ENCODE measurements at places on chromosomes 5 and 9. TPM values are rescaled to one million over a fixed set of nuclear protein-coding genes. Genes with fewer than 3 reads are reported as not detected.

GRCh38 chr9:125750627-125751011 lies 3.4 kb downstream of the PBX3 start:
- DNase-seq: no peak

GRCh38 chr5:14917719-14918118 lies 46.1 kb upstream of the ANKH start:
- no peak for DNase-seq

DNA sequence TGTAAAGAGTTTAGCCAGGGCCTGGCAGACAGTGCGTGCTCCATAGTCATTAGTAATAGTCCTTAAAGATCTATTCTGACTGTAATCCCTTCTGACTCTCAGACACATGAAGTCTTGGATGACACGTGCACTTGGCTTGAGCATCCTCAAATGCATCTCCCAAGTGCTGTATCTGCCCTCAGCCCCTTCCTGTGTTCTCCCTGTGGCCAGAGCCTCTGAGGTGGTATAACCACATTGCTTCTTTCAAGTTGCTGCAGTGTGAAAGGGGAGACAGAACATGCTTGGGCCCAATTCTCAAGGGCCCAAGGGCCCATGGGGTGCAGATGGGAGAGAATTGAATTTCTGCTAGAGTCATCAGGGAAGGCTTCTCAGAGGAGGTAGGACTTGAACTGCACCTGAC lies 30.1 kb upstream of the HAND1 start:
- DNase-seq: no peak

DNA sequence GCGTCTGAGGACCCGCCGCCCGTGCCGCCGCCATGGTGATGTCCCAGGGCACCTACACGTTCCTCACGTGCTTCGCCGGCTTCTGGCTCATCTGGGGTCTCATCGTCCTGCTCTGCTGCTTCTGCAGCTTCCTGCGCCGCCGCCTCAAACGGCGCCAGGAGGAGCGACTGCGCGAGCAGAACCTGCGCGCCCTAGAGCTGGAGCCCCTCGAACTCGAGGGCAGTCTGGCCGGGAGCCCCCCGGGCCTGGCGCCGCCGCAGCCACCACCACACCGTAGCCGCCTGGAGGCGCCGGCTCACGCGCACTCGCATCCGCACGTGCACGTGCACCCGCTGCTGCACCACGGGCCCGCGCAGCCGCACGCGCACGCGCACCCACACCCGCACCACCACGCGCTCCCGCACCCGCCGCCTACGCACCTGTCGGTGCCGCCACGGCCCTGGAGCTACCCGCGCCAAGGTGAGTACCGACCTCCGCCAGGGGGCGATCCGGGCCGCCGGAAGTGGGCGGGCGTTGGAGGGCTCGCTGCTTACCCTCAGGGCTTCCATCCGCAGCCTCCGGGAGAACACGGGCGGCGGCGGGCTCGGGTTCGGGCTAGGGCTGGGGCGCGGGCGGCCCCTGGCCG lies 8.5 kb downstream of the PRR7 start:
- DNase-seq: peak; percentile 77

Gene PITX1
- total RNA-seq: 0.11 TPM

Gene MARCHF3
- total RNA-seq: 12.8 TPM

GRCh38 chr5:90709323-90710155 lies 150.9 kb downstream of the ADGRV1 start:
- DNase-seq: peak; percentile 15

Gene C1QTNF2
- total RNA-seq: 0.74 TPM

Gene PCDHGB3
- 8.6 TPM for total RNA-seq

Gene TSSK1B
- not detected for total RNA-seq

DNA sequence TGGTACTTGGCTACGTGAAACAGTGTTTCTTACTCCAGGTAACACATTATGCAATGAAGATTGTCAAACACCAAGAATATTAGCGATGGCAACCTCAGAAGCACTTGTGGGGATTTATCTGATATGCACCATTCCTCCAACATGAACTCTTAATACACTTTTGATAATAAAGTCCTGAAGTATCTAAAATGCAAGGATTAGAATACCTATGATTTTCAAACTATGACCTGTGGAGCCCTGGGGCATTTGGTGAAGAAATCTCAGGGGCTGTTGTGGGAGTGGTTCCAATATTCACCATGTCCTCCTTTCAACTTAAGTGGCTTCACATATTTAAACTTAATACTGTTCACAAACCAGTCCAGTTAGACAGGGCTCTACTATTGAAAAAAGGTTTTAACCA lies 214.6 kb upstream of the POU5F2 start:
- DNase-seq: no peak

DNA sequence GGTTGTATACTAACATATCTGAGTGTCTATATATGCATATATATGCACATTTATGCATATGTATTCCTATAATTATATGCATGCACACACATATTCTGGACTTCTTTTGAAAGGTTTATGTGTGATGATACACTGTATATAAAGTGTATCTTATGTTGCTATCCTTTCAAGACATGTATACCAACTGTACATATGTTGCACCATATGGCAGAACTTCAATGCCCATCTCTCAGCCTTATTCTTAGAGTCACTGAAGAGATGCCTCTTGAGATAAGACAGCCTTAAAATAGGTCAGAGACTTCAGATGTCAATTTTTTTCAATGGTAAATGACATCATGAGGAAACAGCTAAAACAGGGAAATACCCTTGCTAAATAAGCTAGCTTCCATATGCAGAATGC lies 461.4 kb downstream of the SPATA31D1 start:
- DNase-seq: no peak

GRCh38 chr9:89759572-89759971 lies 154.8 kb downstream of the GADD45G start:
- no peak for DNase-seq

Gene ADRA1B
- total RNA-seq: 5.5 TPM

DNA sequence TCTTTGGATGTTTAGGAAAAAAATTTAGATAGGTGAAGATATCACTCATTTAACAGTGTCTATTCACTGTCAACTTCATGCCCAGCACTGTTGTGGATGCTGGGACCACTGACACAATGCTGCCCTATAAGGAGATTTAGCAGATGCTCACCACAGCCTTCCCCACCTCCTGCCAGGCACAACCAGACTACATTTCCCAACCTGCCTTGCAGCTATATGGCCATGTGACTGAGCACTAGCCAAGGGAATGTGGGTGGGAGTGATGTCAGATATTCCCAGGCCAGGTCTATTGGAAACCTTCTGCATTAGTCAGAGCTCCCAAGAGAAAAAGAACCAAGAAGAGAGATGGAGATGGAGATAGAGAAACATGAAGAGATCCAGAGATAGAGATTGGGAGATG lies 302.6 kb upstream of the TAS2R1 start:
- DNase-seq: no peak

GRCh38 chr5:114361724-114362196 lies at the start of gene KCNN2:
KCNN2 (plus strand) TSS chr5:114362070; CDS start chr5:114362140, 70 bp downstream.
- peak; percentile 71 for DNase-seq

Gene IFNA2
- not detected for total RNA-seq

DNA sequence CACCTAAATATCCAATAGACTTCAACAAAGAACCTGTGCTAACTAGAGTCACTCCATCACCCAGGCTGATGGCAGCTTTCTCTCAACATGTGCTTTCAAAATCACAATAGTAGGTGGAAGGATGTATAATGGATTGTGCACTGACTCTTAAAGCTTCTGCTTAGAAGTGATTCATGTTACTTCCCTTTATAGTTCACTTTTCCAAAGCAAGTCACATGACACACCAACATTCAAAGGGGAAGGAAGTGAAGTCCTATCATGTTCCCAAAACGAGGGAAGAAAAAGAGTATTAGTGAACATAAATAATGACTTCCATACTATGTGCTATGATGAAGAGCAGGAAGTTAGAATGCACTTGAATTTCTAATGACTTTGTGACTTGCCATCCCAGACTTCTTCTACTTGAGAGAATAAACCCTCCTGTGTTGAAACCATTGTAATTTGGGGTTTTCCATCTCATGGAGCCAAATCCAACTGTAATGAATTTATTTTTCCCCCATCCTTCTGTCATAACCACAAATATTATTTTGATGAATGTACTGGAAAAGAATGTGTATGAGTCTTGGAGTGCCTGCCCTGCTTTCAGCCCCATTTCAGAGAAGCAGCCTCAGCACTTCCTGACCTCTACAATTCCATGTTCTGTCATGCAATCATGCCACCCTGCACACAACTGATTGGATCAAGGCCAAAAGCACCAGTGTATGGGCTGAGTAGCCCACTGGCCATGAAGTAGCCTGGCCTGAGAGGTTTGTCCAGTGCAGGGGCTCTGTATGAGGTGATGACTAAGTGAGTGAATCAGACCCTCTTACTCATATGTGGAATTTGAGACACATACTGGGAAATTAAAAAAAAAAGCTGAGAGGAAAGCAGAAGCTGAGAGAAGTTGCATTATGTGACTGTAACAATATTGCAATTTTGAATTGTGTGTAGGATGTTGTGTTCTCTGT lies 525.9 kb upstream of the CLINT1 start:
- DNase-seq: no peak

- DNase-seq: no peak
These were observed 157.1 kb upstream of the CDH6 start for GRCh38 chr5:31036411-31036810.

Gene SLIT3
- 31.6 TPM for total RNA-seq

Gene ABITRAM
- total RNA-seq: 15.1 TPM
